AG09319 (cell line): ENCODE measurements at places on chromosomes 7 and 10.

GRCh38 chr10:120392245-120392644 is 64.8 kb upstream of the PLPP4 start:
- no peak for DNase-seq

GRCh38 chr7:51261117-51261835 is 55.3 kb downstream of the COBL start:
- no peak for DNase-seq

DNA sequence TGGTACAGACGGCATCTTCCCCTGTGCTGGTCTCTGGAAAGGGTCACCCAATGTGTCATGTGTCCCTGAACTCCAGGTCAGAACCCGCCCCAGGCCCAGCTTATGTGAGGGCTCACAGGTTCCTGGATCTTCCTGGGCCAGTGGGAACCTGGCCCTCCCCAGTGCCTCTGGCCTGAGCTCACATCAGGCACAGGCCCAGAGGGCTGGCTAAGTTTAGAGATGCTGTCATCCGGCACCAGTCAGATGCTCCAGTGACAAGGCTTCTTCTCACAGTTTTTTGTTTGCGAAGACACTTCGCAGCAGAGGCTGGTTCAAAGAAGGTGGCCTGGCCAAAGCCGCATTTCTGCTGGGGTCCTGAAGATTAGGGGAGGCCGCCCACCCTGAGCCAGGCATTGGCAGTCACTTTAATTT is 11.8 kb downstream of the CAMK2B start:
- DNase-seq: no peak

DNA sequence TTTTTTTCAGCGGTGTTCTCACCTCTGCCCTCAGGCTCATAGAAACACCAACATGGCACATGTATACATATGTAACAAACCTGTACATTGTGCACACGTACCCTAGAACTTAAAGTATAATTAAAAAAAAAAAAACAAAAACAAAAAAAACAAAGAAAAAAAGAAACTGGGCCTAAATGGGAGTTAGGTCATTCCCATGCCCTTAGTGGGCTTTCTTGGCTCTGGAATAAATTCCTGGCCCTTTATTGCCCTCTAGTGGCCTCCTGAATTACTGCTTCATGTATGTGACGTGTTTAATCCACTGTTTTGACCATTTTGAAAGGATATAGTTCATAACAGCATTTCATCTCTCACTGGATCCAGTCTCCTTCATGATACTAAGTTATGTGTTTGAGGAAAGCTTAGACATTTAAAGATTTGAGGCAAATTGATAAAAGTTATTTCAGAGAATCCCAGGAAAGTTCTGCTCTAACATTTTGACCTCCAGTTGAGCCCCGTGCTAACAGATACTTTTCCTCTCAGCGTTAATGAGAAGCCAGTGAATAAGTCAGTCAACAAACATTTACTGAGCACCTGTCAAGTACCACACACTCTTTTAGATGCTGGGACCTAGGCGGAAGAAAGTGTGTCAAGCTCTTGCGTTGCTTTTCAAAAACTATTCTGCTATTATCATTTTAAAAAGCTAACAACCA is 54.7 kb upstream of the SYPL1 start:
- peak; percentile 58 for DNase-seq

DNA sequence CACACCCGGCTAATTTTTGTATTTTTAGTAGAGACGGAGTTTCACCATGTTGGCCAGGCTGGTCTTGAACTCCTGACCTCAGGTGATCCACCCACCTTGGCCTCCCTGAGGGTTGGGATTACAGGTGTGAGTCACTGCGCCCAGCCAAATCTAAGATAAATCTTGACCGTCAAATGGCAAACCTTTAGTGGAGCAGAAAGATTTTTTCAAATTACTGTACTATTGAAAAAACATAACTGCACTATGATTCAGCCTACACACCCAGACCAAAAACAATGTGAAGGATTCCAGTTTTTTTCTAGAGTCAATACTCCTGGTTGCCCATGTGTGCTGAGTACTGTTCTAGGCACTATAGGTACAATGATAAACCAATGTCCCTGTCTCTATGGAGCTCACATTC is 33.9 kb upstream of the SVIL start:
- DNase-seq: no peak

DNA sequence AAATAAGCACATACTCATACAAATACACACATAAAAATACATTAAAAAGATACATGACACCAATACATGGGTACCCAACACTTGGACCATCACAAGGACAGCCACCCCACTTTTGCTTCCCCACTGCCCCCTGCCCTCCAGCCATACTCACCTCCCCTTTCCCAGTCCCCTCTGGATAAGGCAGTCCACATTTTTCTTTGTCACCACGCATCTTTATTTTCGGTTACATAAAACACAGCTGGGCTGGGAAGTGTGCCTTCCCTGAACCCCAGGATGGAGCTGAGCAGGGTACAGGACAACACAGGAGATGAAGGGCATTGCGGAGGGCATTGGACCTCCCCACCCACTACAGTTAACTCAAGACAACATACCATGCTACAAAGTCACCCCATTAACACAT is 1.1 kb upstream of the HOXA3 start:
- DNase-seq: no peak

GRCh38 chr7:159042103-159042502 is 102.6 kb downstream of the VIPR2 start:
- no peak for DNase-seq

- DNase-seq: no peak
These were observed 13.1 kb downstream of the CCNY start for GRCh38 chr10:35349389-35349915.

DNA sequence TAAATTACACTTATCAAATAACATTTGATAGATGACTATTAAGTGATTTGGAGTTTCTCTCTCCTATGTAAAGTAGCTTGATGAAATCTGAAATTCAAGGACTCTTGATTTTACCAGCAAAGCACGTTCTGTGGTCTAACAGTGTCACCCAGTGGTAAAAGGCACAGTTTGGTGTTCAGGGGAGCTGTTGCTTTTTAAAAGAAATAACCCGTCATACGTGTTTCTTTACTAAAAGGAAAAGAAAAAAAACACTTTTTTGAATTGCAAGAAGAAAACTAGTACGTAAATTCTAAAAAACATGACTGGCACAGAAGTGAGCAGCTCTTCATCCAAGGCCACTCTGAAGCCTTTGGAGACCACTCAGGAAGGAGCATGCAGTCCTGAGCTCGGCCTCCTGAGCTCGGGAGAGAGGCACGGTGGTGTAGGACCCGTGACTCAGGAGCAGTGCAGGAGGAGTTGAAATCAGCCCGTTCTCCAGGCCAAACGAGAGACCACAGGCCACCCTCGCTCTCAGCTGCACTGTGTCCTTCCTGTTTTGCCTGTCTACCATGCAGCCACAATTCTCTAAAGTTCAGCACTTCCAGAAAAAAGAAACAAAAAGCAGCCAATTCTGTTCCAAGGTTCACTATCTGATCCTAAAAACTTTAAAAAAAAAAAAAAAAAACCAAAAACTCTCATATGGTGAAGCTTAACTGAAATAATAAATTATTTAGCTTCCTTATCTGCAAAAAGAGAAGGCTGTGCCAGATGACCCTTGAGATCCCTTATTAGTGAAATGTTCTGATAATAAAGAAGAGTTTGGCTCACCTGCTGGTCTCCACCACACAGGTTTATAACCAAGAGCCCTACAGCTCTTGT is 212.6 kb upstream of the FRMD4A start:
- DNase-seq: no peak

GRCh38 chr10:32893434-32893833 is 64.6 kb downstream of the ITGB1 start:
- DNase-seq: no peak

- peak; percentile 16 for DNase-seq
These were observed at the start of gene CCDC136 for GRCh38 chr7:128791121-128791971. Gene CCDC136 (plus strand): TSS chr7:128791968. CDS start chr7:128792412, 444 bp downstream.

GRCh38 chr10:110957606-110958005 is 38.2 kb downstream of the SHOC2 start:
- DNase-seq: no peak

DNA sequence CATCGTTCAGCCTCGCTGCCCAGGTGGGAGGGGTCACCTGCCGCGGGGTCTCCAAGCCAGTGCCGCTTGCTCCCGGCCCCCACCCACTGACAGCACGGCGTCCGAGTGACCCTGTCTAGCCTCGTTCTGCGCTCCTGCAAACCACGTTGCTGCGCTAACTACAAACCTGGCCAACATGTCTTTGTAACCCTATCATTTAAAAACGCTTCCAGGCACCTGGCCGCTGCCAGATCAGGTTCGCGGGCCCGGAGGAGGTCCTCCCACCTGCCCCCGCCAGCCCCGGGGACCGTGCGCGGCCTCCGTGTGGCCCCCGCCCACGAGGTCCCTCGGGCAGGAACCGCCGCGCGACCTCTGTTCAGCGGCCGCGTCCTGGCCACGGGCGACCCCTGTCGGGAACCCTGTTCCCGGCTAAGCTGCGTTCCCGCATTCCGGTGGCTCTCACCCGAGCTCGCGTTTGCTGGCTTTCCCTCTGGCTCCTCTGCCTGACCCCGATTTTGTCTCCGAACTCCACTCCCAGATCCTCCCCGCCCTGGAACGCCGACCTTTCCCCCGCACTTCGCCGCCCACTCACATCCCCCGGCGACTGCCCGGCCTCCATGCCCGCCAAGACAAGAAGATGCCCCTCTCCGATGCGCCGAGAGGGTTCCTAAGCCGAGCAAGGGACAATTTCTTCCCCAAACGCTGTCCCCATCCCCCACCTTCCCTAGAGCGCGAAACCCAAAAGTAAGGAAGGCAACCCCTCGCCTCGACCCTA is 2.4 kb downstream of the SFMBT2 start:
- DNase-seq: no peak

DNA sequence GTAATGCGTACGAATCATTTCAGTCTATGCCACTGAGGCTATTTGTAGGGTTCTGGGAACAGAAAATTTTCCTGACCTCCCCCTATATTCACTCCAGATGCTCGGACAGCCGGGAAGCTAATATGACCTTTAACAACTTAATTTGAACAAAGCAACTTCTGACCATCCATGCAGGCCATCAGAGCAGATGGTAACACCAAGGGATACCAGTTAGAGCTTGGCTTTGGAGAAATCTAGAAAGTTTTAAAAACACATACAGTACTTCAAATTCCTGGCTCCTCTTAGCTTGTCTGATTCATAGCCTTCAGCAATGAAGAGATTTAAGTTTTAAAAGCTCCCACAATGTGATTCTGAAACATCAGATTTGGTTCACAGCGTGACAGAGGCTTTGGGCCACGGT is 257.3 kb downstream of the GPAM start:
- no peak for DNase-seq
